ENCODE measurements at places on chromosomes 4 and X.
A peak's percentile ranks its signal among the peaks of the same experiment; 100 is the strongest.

DNA sequence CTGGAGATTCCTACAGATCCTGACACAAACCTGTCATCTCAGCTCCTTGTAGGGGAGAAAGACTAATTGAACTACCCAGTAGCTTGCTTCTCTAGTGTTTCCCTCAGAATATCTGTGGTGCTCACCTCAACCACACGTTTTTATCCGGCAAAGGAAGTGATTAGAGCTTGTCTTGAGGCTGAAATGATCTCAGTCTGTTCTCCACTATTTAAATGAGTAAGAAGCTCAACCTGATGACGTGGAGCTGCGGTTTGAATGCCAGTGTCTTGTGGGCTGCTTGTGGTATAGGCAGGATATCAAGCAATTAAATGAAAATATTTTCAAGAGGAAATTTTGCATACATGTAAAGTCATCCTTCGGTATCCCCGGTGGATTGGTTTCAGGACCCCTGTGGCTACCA, 270.2 kb downstream of the TLL1 start:
- DNase-seq = peak; percentile 49

- no peak for DNase-seq
Observed at GRCh38 chrX:16028576-16028975, 94.8 kb upstream of the GRPR start.

GRCh38 chr4:168488869-168489274, 8.0 kb upstream of the PALLD start:
- no peak for DNase-seq

DNA sequence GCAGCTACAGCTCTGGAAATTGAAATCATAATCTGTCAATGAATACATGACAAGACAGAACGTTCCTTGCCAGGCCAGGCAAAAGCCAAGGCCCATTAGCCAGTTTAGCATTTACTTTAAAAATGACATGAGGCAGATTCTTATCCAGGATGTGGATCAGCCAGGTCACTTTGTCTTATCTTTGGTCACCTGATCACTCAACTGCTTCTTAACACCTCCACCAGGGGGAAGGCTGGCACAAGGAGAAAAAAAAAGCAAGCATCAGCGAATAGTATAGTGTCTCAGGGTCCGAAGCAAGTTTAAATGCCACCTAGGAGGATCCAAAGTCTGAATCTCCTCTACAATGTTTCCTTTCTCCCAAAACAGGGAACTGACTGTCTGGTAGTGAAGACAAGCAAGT, 18.8 kb downstream of the ATP1B4 start:
- peak; percentile 16 for DNase-seq

DNA sequence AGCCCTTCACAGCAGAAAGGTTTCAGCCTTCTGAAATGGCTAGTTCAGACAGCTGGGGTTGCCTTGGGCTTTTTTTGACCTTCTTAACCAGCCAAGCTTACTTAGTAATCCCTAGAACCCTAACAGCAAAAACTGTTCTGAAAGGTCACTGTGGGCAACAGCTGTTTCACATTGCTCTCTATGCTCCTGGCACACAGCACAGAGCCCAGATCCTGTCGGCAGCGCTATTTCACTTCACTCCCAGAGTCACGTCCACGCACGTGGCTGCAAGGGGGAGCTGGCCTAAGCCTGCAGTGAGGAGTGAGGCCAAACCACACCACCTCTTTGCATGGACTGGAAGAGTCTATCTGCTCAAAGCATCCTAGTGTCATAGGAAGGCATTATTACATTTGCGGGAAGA, 32.0 kb upstream of the STS start:
- no peak for DNase-seq

GRCh38 chrX:65674204-65674893, 6.9 kb downstream of the MSN start:
- no peak for DNase-seq

GRCh38 chr4:65670331-65671031, at the start of gene EPHA5:
EPHA5 (minus strand) TSS chr4:65670489; CDS start chr4:65669742, 747 bp downstream.
- peak; percentile 93 for DNase-seq

GRCh38 chr4:144288011-144288903, 147.7 kb upstream of the GYPA start:
- DNase-seq = peak; percentile 29

DNA sequence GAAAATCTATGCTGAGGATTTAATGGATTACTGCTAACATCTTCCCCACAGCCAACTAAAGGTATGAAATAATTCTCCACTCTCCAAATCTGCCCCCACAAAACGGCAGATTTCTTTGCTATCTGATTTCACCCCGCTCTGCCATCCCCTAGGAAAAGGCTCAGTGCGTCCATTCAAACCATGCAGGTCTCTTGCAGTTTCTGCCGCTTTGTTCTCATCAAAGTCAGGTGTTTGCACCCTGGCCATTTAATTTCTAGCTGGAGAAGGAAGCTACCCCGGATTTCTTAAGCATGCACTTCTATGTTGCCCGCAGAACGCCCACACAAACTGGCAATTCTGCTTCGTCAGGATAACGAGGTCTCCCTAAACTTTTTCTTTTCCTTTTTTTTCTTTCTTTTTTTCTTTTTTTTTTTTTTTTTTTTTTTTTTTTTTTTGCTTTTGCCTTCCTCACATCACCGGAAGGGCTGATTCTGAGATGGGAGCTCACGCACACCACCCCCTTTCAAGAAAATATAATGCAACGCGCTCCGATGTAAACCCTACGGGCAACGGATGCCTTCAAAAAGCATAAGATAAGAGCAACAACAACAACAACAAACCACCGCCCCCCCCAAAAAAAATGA, 3.3 kb downstream of the NLGN4X start:
- DNase-seq = no peak

DNA sequence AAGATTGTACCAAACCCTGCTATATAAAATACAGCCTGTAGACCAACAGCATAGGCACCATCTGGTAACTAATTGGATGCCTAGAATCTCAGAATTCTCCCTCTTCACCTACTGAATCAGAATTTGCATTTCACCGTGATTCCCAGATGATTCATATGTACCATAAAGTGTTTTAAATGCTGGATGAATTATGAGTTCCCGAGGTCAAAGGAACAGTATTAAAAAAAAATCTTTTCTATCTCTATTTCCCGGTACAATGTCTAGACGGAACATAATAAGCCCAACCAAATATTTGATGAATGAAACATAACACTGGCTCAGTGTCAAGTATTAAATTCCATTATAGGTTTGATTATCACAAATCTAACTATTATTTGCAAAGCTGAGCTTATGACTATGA, 280.0 kb downstream of the ANKRD50 start:
- peak; percentile 80 for DNase-seq

DNA sequence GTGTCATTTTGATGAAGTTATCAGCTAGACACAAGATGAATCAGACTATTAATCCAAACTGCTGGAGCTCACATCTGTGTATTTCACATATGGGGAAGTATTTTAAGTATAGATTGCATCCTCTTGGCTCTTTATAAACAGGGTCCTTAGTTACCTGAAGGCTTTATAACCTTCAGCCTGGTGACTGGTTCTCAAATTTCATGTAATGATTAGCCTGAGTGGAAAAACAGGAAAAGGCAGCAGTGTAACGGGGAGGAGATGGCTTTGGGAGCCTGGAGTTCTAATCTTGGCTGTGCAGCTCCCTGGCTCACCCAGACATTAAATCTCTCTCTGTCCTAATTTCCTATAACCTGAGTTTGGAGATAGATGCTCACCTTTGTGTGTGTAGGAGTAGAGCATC, 103.8 kb upstream of the HPF1 start:
- DNase-seq = no peak

DNA sequence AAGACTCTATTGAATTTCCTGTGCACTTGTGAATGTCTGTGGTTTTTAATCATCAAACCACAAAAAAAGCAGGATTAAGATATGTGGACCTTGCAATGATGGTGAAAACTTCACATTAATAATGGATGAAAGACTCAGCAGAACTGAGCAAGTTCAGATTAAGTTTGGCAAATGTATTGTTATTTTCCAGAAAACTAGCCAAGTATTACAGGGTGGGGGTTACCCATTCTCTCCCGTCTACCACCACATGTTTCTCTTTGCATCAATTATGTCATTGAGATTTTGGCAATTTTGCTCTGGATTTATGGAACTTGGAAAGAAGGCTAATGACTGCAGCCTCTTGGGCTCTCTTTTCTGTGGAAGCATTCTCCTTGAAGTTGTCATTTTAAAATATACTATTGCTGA, 577.1 kb downstream of the ANKRD50 start:
- peak; percentile 49 for DNase-seq

- DNase-seq = no peak
Observed at GRCh38 chr4:8688908-8689445, 96.4 kb downstream of the CPZ start.

GRCh38 chrX:46917622-46918021, 5.4 kb downstream of the JADE3 start:
- DNase-seq = no peak

DNA sequence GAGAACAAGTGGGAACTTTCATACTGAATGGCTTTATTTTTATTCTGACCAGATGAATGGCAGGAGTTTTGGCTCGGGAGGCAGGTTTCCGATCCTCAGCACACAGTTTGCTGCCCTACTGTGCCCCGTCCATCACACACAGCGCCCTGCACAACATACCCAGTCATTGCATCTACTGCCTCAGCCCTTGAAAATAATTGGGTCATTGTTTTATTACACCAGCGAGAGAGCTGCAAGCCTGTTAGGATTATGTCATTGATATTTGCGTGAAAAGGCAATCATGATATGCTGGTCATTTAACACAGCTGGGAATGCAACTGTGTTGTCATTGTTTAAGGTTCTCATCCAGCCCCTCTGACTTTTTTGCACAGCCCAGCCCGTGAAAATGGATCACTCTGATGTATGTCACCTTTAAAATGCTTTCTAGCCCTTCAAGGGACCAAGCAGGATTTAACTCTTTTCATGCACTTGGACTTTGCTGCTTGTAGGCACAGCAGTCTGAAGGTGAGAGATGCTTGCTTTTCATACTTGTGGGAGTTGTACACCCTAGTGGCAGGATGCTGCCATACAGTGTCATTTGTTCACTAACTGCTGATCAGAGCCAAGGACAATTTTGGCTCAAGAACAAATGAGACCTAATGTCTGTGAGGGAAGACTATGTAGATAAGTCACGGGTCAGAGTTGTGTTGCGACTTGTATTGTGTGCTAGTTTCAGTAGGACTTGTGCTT, 62.3 kb downstream of the RTL9 start:
- DNase-seq = no peak

GRCh38 chr4:64158648-64159326, 250.5 kb downstream of the TECRL start:
- peak; percentile 53 for DNase-seq

DNA sequence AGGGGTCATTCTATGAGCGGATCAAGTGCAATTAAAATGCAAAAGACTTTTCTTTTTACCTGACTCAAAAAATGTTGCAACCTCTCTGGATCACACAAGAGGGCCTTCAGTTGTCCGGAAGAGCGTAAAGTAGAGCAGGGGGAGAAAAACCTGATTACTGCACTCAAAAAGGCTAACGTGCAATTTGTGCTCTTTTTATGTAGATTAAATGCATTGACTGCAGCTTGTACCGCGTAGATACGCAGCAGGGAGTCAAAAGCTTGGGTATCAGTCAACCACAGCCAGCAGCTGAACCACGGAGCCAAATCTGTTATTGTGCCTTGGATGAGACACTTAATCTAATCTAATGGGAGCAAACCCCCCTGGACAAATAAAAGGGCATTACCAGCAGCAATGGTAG, 107.3 kb upstream of the RAI2 start:
- no peak for DNase-seq

DNA sequence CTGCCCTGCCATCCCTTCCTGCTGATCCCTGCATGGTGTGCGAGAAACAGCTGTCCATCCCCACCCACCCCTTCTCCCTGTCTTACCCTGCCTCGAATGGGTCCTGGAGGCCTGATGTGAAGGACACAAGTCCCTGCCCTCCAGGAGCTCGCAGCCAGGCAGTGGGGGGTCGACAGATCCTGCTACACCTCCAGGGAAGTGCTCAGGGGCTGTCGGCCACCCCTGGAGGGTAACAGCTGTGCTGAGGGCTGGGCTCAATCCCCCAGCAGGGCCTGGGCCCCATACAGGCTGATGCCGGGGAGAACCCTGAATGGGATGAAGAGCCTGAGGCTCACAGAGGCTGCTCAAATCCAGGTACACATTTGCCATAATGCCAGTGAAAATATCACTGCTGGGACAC, 17.6 kb downstream of the HMX1 start:
- DNase-seq = no peak

DNA sequence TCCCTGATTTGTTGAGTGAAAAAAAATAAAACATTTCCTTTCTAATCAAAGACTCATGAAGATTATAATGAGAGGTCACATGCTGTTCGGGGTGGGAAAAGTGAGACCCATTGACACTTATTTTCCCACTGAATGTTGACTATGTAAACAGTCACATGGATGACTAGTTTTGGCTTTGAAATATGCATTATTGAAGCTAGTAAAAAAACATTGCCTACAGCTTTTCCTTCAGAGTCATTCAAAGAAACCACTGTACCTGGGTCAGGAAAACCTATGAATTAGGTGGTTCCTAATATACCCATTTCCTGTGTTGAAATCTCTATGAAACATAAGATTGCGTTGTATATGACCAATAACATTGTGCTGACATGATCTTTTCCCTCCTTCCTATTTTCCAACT, 251.2 kb downstream of the CFAP299 start:
- no peak for DNase-seq

GRCh38 chrX:41630091-41630490, 58.7 kb upstream of the GPR34 start:
- no peak for DNase-seq

- no peak for DNase-seq
Observed at GRCh38 chr4:124123181-124123580, 589.4 kb downstream of the ANKRD50 start.

- DNase-seq = no peak
Observed at GRCh38 chrX:132594129-132594528, 105.3 kb upstream of the MBNL3 start.

DNA sequence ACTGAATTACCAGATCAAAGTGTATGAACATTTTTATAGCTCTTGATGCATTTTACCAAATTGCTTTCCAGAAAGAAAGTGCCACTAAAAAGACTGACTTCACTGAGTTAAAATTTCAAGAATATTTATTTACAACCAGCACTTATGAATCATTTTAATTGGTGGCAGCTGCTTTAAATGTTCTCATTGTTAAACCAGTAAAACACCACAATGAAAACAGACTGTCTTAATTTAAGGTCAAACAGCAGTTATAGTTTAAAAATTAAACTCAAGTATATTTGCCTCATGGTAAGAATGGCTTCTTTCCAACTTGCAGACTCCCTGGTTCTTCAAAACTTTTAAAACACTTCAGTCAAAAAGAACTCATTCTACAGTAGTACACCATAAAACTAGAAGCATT, 36.9 kb downstream of the AMMECR1 start:
- peak; percentile 73 for DNase-seq

GRCh38 chr4:66704243-66704642, 841.1 kb downstream of the CENPC start:
- DNase-seq = no peak

- no peak for DNase-seq
Observed at GRCh38 chr4:17336524-17336961, 175.3 kb downstream of the QDPR start.

All from fibroblast of skin of scalp (primary cell).